Activated T-helper 1 cell treated with anti-CD3 and anti-CD28 coated beads, Interleukin-12 subunit alpha, Interleukin-12 subunit beta, Interleukin-2, Interleukin-4 antibody, amounts not matched to agents 30 ng/mL and 10 ng/mL and 1 ng/mL, durations not matched to agents 14 hours and 24 hours and 36 hours (primary cell): ENCODE measurements at places on chromosomes 4 and X. TPM values are rescaled to one million over a fixed set of nuclear protein-coding genes. Genes with fewer than 3 reads are reported as not detected.

DNA sequence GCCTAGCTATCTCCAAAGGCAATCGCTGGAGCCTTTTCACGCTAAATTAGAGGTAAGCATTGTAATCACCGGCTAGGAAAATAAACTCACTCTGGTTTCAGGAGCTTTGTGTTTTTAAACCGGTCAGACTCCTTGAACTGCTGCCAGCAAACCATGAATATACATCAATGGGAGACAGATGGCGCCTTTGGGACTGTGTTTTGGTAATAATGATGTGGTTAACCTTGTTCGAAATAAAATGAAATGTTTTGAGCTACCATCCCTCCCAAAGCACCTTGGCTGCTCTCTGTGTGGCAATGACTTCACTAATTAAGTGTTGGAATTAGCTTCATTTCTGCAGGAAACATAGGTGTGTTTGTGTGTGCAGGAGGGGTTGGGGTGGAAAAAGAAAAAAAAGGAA is 65.3 kb downstream of the CLNK start:
- no peak for DNase-seq

- DNase-seq = no peak
Observed at GRCh38 chrX:94908171-94908570, 1234.2 kb downstream of the FAM133A start.

DNA sequence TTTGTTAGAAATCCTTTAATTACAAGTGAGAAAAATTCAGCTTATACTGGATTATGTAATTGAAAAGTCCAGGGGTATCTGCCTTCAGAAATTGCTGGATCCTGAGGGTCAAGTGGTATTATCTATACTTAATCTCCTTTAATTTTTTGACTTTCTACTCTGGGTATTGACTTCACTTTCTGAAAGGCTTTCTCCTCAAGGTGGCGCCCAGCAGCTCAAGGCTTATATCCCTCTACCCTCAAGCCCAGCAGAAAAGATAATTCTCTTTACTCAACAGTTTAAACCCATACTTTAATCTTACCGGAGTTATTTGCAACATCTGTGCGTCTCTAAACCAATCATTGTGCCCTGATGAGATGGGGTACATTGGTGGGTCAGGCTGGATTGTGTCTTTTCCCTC is 129.5 kb downstream of the LARP7 start:
- DNase-seq = no peak

OPRPN gene
- total RNA-seq = not detected in 2 replicates
